ENCODE measurements at places on chromosomes 6 and 20. TPM values are rescaled to one million over a fixed set of nuclear protein-coding genes. Genes with fewer than 3 reads are reported as not detected.
A peak's percentile ranks its signal among the peaks of the same experiment; 100 is the strongest.

GRCh38 chr6:24614648-24615047, 31.3 kb downstream of the KIAA0319 start:
- DNase-seq: no peak

GRCh38 chr20:16556301-16556700, 16.9 kb downstream of the KIF16B start:
- DNase-seq: no peak

GRCh38 chr6:3913077-3913957, 64.1 kb downstream of the FAM50B start:
- peak; percentile 99 for DNase-seq

- DNase-seq: no peak
Observed at GRCh38 chr6:25583906-25584305, 68.1 kb upstream of the SCGN start.

- no peak for DNase-seq
Observed at GRCh38 chr6:159989492-159990480, 20.9 kb downstream of the IGF2R start.

DNA sequence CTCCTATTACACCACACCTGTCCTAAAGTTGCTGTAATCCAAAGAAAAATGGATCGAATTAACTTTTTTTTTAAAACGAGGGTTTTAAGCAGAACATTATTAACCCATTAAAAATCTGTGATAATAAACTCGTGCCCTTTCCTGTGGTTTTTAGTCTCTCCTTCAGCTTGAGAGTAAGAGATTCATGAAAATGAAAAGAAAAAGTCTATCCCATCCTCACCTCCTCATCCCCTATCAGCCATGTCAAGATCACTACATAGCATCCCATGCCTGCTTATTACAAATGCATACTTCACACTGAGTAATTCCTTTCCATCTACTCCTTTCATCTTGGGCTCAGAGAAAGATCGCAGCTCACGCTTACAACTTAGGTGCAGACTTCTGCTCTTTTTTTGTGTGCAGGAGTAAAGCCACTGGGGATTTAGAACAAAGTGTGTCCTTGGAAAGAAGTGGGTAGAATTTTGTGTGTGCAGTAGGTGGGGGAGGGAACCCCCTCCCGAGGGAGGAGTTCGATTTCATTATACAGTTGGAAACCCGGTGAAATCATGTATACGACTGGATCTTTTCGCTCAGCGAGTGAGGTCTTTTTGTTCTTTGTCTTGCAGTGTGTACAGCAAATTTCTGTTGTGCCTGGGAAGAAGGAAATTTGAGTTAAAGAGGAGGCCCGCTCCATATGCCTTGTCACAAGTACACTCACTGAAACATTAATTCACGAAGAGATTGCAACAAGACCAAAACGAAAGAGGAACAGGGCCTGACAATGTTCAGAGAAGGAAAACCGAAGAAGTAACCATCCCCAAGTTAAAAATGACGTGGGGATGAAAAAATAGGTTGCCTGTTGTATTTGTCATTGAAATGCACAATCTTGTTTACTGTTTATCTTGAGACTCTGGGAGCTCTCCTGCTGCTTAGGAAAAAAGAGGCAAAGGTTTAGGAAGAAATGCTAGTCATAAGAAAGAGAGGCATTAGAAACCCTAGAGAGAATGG, 146.5 kb upstream of the ZNF217 start:
- DNase-seq: no peak

GRCh38 chr6:90895299-90896074, 308.6 kb upstream of the MAP3K7 start:
- no peak for DNase-seq

GRCh38 chr20:15742087-15742486, 831.2 kb downstream of the KIF16B start:
- no peak for DNase-seq

GRCh38 chr6:30882759-30883684, 1.3 kb upstream of the DDR1 start:
- no peak for DNase-seq

DNA sequence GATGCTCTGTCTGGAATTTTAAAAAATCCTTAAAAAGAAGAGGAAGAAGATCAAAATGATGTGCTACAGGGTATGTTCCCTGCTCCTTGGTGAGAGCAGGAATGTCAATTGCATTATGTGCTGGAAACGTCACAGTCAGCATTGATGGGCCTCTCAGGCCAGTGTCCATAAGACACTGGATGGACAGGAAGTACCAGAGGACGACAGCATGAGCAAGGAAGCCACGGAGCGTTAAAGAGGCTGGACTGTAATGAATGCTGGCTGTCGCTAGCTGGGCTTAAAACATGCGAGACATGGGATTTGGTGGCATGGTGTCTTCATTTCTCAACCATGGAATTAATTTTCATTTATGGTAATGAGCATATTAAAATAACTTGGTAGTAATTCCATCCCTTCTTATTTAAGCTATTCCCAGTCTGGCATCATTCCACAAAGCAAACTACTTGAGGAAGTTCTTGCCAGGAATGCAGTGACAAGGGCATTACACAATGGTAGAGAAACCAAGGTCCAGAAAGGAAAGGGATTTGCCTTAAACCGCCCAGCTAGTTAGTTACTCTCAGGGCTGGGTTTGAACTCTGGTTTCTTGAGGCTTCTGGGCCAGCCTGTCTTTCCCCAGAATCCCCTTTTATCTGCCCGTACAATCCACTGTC, 166.6 kb upstream of the SOX4 start:
- no peak for DNase-seq

DNA sequence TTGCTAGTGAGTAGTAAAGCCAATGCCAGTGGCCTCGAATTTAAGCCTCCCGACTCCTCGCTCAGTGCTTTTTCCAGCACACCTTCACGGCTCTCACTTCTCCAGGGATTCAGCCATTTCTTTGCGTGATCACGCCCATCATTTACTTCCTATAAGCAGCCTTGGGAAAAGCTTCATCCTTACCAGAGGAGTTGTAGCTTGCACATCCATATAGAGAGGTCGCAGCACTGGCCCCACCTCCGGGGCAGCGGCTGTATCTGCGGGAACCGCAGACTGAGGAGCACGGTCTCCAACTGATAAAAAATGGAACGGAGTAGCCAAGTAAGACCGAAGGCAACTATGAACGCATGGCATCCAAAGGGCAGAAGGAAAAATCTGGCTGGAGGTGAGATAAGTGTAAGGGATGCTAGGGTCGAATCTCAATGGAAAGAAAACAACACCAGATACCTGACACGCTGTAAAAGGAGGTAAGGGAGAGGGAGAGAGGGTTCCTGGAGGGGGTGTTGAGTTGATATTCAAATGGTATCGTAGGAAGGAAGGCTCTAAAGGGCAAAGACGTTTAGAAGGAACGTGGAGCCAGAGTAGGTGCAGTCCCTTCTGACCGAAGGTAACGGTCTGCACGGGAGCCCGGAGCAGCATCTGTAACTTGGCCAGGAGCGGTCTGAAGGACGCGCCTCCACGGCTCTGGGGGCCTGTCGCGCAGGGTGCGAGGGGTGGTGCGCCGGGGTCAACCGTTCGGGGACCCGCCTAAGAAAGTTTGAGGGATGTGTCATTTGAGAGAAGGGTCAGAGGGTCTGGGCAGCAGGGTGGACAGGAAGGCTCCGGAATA, 640 bp downstream of the NFS1 start:
- peak; percentile 31 for DNase-seq

DNA sequence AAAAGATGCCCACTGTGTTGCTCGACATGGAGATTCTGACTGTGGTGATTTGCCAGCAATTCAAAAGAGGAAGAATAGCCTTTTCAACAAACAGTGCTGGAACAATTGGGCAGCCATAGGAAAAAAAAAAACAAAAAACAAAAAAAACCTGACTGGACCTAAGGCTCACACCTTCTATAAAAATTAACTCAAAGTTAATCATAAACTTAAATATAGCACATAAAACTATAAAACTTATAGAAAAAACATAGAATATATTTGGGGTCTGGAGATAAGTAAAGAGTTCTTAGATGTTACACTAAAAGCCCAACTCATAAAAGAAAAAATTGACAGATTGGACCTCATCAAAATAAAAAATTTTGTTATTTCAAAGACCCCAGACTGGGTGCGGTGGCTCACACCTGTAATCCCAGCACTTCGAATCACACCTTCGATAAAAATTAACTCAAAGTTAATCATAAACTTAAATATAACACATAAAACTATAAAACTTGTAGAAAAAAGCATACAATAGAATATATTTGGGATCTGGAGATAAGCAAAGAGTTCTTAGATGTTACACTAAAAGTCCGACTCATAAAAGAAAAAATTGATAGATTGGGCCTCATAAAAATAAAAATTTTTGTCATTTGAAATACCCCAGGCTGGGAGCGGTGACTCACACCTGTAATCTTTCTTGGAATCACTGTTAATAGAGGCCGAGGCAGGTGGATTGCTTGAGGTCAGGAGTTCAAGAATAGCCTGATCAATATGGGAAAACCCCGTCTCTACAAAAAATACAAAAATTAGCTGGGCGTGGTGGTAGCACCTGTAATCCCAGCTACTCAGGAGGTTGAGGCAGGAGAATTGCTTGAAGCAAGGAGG, 115.6 kb upstream of the FAM83B start:
- DNase-seq: no peak

DNA sequence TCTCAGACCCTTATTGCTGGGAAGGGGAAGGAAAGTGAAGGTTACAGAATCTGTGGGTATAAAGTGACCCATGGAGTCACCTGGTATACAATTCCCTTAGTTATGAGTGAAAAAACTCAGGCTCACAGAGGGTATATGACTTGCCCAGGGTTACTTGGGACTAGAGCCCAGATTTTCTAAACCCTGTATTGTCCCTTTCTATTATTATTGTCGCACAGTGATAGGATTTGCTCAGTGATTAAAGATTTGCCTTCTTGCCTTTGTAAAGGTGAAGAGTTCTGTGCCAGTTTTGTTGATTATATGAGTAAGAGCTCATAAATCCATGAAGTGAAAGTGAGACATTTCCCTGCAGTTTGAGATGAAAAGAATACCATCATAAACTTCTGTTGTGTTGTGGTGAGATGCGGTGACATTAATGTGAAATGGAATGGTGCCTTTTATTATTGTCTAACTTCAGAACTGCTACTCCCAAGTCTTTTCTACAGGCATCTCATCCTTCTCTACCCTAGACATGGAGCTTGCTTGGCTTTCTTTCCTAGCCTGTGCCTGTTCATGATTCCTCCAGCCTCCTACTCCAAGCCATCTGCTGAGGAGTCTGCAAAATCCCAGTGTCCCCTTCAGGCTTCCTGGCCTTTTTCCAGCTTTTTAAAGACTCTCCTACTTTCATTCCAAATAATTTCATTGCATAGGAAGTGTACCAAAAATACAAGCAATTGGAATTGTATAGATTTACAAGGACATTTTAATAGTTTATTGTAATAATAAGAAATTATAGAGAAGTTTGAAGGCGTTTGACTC, 33.5 kb upstream of the ADIG start:
- no peak for DNase-seq

DNA sequence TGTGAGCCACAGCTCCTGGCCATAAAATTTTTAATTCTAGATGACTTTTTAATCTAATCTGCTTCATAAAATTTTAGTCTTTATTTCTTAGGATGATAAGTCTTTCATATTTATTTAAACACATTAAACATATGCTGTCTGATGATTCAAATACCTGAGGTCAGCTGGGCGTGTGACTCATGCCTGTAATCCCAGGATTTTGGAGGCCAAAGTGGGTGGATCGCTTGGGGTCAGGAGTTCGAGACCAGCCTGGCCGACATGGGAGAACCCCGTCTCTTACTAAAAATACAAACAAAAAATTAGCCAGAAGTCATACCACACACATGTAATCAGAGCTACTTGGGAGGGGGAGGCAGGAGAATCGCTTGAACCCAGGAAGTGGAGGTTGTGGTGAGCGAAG, 53.1 kb downstream of the RBM24 start:
- no peak for DNase-seq

KIF25 gene
- not detected for total RNA-seq

FRMD1 gene
- total RNA-seq: not detected

MYL9 gene
- total RNA-seq: 3.7 TPM

CPNE5 gene
- 14.0 TPM for total RNA-seq

MRPL18 gene
- total RNA-seq: 69.4 TPM

PACRG gene
- 0.17 TPM for total RNA-seq

CCN6 gene
- not detected for total RNA-seq

SLA2 gene
- total RNA-seq: not detected
